Activated T-cell treated with anti-CD3 and anti-CD28 coated beads, Interleukin-2, amount 50 U/mL, for 72 hours (primary cell): ENCODE measurements at places on chromosomes 5 and 9. TPM values are rescaled to one million over a fixed set of nuclear protein-coding genes. Genes with fewer than 3 reads are reported as not detected.

GRCh38 chr5:74570250-74570649 lies 70.3 kb downstream of the ENC1 start:
- DNase-seq, result no peak
- H3K4me1 ChIP-seq, result peaks cover 5% of the 10 kb centered on the region
- H3K4me3 ChIP-seq, result no peak overlapping the region
- no peak overlapping the region for H3K27ac ChIP-seq
- H3K27me3 ChIP-seq, result peaks cover 23% of the 10 kb centered on the region

- no peak overlapping the region for H3K27ac ChIP-seq
- H3K4me1 ChIP-seq, result no peaks in the 10 kb centered on the region
- no peak overlapping the region for H3K4me3 ChIP-seq
- no peaks in the 10 kb centered on the region for H3K36me3 ChIP-seq
- DNase-seq, result no peak
- H3K27me3 ChIP-seq, result no peaks in the 10 kb centered on the region
Measured at GRCh38 chr9:16368237-16369087, 502.0 kb downstream of the BNC2 start.

DNA sequence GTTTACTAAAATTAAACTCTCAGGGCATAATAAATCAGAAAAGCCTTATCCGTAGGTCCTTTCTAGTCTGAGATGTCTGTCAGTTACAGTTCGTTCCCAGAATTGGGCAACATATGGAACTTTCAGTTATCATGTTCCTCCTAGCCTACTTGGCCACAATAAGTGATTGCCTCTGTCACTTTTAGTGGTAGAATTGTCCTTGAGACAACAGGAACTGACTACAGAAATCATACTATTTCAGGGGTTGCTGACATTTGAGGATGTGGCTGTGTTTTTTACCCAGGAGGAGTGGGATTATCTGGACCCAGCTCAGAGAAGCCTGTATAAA lies 956 bp downstream of the ZNF189 start:
- H3K4me3 ChIP-seq, result peak overlapping the region; percentile 90
- DNase-seq, result no peak

DNA sequence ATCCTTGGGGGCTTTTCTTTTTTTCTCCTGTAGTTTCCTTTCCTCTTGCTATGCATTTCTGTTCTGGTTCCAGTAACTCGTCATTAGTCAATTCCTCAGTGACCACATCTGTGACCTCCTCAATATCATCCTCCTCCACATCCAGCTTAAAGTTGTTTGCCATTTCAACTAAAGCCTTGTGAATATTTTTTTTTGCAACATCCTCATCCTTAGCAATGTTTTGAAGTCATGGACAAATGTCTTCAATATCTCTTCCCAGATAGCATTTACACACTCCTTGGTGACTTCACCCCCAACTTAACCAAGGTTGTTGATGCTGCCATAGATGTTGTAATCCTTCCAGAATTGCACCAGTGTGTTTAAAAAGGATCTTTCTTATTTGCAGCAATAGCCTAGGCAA lies 14.7 kb upstream of the ADRB2 start:
- DNase-seq, result no peak
- no peak overlapping the region for H3K27ac ChIP-seq
- peaks cover 19% of the 10 kb centered on the region for H3K27me3 ChIP-seq
- no peak overlapping the region for H3K4me3 ChIP-seq
- peaks cover 2% of the 10 kb centered on the region for H3K36me3 ChIP-seq

DNA sequence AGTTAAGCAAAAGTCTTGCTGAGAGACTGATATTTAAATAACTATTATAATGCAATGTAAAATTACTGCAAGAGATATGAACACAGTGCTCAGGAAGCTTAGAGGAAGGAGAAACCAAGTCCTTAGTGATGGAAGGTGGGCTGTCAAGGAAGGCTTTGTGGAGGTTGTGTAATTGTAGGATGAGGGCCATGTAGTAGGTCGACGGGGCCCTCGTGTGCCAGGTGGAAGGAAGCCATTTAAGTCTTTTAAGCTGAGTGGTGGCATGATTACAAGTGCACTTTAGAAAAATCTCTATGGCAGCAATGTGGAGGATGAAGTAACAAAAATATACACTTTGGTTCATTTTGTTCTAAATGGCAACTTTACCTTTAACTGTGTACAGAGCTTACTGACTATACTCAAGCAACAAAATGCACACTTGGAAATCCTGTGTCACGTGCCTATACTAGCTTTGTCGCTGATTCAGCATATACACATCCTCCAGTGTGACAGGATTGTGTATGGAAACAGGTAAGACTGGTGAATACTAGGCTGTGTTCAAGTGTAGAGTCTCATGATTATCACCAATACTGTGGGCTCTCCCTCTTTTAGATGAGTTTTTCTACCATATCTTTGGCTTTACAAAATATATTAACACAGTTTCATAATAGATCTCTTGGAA lies 78.6 kb downstream of the TMC1 start:
- peaks cover 3% of the 10 kb centered on the region for H3K27me3 ChIP-seq
- DNase-seq, result no peak
- no peak overlapping the region for H3K4me3 ChIP-seq
- peaks cover 10% of the 10 kb centered on the region for H3K4me1 ChIP-seq
- no peak overlapping the region for H3K27ac ChIP-seq

DNA sequence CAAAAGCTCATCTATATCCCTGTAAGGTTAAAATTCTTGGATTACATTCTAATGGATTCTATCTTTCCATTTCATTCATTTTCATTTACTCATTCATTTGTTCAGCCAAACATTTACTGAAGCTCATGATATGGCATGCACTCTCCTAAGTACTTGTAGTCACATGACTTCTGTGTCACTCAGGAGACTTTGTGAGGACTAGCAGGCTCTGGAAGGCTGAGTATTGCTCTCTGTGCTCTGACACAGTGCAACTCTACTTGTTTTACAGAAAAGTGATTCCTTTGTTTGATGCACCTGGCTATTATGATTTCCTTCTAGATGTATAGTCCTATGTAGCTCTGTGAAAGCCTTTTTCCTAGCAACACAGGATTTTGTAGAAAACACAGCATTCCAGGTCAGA lies 53.0 kb downstream of the YIPF5 start:
- H3K27me3 ChIP-seq, result no peaks in the 10 kb centered on the region
- no peak for DNase-seq
- no peak overlapping the region for H3K27ac ChIP-seq
- no peak overlapping the region for H3K4me3 ChIP-seq
- no peaks in the 10 kb centered on the region for H3K36me3 ChIP-seq

- peaks cover 3% of the 10 kb centered on the region for H3K36me3 ChIP-seq
- no peak for DNase-seq
- H3K4me1 ChIP-seq, result peaks cover 28% of the 10 kb centered on the region
- no peak overlapping the region for H3K4me3 ChIP-seq
Measured at GRCh38 chr5:122009436-122009835, 47.7 kb downstream of the SRFBP1 start.

- H3K4me3 ChIP-seq, result no peak overlapping the region
- H3K27ac ChIP-seq, result no peak overlapping the region
- peaks cover 21% of the 10 kb centered on the region for H3K4me1 ChIP-seq
- H3K36me3 ChIP-seq, result no peaks in the 10 kb centered on the region
- no peaks in the 10 kb centered on the region for H3K27me3 ChIP-seq
Measured at GRCh38 chr9:27428551-27428950, 95.5 kb upstream of the IFNK start.

DNA sequence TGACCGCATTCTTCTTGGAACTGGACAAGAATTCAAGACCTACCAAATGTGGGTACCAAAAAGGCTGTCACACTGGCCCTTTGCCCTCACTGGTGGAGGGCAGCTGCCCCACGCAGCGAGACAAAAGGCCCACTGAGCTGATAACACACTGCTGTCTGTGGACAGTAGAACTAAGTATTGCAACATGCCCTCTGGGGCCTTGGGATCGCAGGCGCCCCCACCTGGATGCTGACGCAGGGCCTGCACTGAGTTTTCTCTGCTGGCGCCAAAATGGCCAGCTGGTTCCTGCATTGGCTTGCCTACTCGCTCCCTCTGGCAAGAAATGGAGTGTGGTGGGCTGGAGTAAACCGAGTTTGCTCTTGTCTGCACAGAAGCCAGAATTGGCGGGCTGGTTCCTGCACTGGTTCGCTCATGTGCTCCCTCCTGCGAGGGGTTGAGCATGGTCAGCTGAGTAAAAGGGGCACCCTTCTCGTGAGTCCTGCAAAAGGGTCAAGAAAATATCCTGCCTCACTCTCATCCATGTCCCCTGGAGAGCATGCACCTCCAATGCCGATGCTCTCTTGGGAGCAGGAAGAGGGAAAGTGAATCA lies 55.7 kb downstream of the NXNL2 start:
- DNase-seq, result no peak
- H3K27ac ChIP-seq, result no peak overlapping the region
- peaks cover 7% of the 10 kb centered on the region for H3K27me3 ChIP-seq
- H3K4me3 ChIP-seq, result no peak overlapping the region
- H3K4me1 ChIP-seq, result peaks cover 5% of the 10 kb centered on the region

DNA sequence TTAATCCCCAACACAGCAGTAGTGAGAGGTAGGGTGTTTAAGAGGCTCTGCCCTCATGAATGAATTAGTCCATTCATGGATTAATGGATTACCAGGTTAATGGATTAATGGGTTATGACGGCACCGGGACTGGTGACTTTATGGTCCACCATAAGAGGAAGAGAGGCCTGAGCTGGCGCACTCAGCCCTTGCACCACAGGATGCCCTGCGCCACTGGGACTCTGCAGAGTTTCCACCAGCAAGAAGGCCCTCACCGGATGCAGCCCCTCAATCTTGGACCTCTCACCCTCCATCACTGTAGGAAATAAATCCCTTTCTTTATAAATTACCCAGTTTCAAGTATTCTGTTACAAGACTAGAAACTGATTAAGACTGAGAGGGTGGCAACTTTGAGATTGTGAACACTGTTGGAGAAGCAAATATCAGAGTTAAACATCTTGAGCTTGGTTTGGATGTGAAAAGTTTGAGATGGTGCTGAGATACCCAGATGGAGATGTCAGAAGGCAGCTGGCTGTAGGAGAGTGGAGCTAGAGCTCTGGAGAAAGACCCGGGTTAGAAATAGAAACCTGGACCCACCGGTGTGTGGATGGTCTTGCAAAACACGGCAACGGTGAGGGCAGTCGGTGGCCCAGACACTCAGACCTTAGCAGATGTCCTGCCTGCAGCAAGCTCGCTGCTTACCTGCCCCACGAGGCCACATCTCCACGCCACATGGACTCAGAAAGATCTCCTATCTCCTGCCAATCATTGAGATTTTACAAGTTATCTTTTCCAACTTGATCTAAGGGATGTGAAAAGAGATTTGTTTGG lies 98.8 kb downstream of the HSD17B3 start:
- H3K27ac ChIP-seq, result no peak overlapping the region
- no peaks in the 10 kb centered on the region for H3K36me3 ChIP-seq
- no peak overlapping the region for H3K4me3 ChIP-seq
- H3K27me3 ChIP-seq, result peaks cover 19% of the 10 kb centered on the region
- H3K4me1 ChIP-seq, result peaks cover 5% of the 10 kb centered on the region

DNA sequence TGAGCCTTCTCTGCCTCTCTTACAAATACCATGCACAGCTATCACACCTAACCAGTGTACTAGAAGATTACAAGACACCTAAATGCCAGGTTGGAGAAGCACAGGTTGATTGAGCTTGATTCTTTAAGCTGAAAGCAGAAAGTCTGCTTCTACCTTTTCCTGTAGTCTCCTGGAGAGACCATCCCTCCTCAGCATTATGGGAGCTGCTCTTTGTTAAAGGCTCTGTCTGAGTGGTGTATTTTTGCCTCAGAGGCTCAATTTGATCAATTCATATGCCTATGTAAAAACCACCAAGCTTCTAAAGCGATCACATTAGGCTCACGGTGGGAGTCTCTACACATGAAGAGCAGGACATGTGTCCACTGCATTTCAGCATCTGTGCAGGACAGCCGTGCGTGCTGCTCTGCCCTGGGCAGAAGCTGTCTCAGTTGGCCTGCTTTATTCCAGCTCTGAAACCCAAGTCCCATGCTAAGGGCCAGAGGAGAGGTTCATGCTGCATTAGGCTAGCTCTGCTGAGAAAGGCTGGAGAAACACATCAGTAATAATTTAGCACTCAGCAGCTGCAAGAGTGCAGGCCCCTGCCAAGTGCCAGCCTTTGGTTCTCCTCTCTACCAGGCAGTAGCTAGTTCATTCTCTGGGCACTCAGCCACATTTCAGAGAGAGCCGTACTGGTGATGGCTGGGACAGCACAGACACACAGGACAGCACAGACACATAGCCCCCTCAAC lies 41.7 kb downstream of the TMEM167A start:
- no peaks in the 10 kb centered on the region for H3K27me3 ChIP-seq
- no peak overlapping the region for H3K4me3 ChIP-seq
- peaks cover 5% of the 10 kb centered on the region for H3K4me1 ChIP-seq

- DNase-seq, result no peak
- H3K36me3 ChIP-seq, result peaks cover 2% of the 10 kb centered on the region
- peaks cover 25% of the 10 kb centered on the region for H3K4me1 ChIP-seq
- H3K4me3 ChIP-seq, result peak overlapping the region; percentile 71
Measured at GRCh38 chr9:125758986-125759763, 12.0 kb downstream of the PBX3 start.

- H3K4me3 ChIP-seq, result no peak overlapping the region
- H3K36me3 ChIP-seq, result peaks cover 22% of the 10 kb centered on the region
- DNase-seq, result peak; percentile 24
Measured at GRCh38 chr9:26856413-26857032, 36.1 kb downstream of the CAAP1 start.

GRCh38 chr5:66830636-66831035 lies 234.4 kb downstream of the MAST4 start:
- peaks cover 36% of the 10 kb centered on the region for H3K4me1 ChIP-seq
- no peak for DNase-seq
- H3K4me3 ChIP-seq, result peak overlapping the region; percentile 68
- no peaks in the 10 kb centered on the region for H3K36me3 ChIP-seq
- no peak overlapping the region for H3K27ac ChIP-seq

- peak overlapping the region; percentile 99 for H3K4me3 ChIP-seq
- DNase-seq, result no peak
- H3K27ac ChIP-seq, result no peak overlapping the region
- H3K4me1 ChIP-seq, result peaks cover 75% of the 10 kb centered on the region
Measured at GRCh38 chr9:86350006-86350760, 4.0 kb downstream of the TUT7 start.

- H3K27ac ChIP-seq, result no peak overlapping the region
- H3K4me3 ChIP-seq, result no peak overlapping the region
Measured at GRCh38 chr5:430214-430925, 12.6 kb upstream of the EXOC3 start.

DNA sequence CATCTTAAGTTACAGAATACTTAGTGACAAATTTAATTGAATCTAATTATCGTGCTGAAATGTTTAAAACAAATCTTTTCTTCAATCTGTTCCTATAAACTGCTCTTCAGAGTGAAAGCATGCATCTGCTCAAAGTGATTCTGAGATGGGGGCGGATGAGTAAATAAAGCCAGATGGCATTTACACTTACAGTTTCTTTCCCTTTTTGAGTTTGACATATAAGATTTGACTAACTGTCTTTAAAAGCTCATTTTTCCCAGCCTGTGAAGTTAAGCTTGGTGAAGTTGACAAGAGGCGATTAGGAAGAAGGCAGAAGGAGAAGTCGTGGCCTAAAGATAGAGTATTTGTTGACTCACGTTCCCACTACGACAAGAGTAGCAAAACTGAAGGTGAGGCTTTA lies 137.4 kb downstream of the LPAR1 start:
- no peak overlapping the region for H3K4me3 ChIP-seq
- peaks cover 1% of the 10 kb centered on the region for H3K36me3 ChIP-seq
- no peaks in the 10 kb centered on the region for H3K4me1 ChIP-seq
- H3K27ac ChIP-seq, result no peak overlapping the region

FAM170A gene
- total RNA-seq, result not detected

ENTR1 gene
- 70.6 TPM for total RNA-seq

NDST1 gene
- total RNA-seq, result 3.5 TPM

PTGDS gene
- not detected for total RNA-seq

ZFP2 gene
- 0.58 TPM for total RNA-seq

CFAP77 gene
- not detected for total RNA-seq

RAB24 gene
- total RNA-seq, result 26.3 TPM

FAM153A gene
- total RNA-seq, result 58.1 TPM

BARX1 gene
- 0.38 TPM for total RNA-seq

MAPK9 gene
- total RNA-seq, result 50.3 TPM

FOXD4L6 gene
- total RNA-seq, result not detected

NEUROG1 gene
- not detected for total RNA-seq

PHF24 gene
- 1.00 TPM for total RNA-seq
